ENCODE measurements at places on chromosomes 5 and 9.

DNA sequence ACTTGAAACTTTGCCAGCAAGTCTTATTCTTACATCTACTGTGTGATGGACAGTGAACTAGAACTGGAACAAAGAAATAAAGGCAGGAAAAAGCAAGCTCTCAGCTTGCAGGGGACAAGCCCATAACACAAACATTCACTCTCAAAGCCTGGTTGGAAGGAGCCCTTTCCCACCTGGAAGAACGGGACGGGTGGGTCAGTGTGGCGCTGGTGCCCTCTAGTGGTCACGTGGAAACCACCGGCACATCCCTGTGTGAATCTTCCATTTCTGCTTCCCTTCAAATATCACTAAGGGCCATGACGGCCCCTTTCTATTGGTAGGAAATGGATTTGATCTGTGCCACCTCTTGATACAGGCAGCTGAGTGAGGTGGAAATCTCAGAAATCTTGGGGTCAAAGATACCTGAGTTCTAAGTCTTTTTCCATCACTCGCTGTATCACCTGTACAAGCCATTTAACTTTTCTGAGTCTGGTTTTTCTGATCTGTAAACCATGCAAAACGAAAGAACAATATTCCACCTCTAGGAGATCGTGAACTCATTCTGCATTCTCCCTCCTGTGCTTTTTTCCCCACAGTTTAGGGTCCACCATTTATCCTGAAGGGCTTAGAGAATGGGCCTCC is 211.6 kb downstream of the MSX2 start:
- DNase-seq: peak; percentile 37

- no peak for DNase-seq
Observed at GRCh38 chr5:134138416-134139376, 24.2 kb downstream of the TCF7 start.

DNA sequence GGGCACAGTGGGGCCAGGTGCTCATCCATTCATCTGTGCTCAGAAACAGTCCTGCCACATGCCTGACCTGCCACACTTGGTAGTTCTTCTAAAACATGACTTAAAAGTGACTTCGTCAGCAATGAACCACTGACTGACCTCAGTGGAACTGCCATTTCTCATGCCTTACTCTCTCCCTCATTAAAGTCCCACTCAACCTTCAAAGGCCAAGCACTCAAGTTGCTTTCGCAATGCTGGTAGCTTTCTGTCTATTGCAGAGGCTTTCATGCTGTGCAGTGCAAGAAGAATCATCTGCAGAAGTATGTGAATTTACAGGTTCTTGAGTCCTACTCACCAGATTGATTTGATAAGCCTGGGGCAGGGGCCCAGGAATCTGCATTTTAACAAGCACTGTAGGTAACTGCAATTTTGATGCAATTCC is 23.9 kb downstream of the B4GALT1 start:
- no peak for DNase-seq

- DNase-seq: no peak
Observed at GRCh38 chr9:89357331-89358197, 39.3 kb downstream of the SECISBP2 start.

- no peak for DNase-seq
Observed at GRCh38 chr5:149550594-149551226, 529 bp downstream of the CSNK1A1 start.

GRCh38 chr5:6729386-6730310 is 16.4 kb downstream of the TENT4A start:
- DNase-seq: no peak

DNA sequence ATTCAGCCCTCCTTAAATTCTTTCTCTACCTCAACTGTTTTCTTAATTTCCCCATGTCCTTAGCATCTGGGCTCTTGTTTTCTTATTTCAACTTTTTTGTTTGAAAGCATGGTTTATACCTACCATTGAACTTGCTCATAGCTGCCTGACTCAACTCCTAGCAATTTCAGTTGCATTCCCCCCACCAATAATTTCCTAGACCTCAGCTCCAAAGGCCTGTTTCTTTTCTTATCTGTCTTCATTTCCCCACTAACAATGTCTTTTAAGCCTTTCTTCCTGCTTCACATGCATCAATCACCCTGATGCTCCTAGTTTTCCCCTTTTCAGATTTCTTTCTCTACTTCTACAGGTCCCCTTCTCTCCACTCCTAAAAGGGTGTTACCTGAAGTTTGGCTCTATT is 129.7 kb upstream of the PDE4D start:
- DNase-seq: no peak

Data from stimulated activated CD4-positive, alpha-beta T cell treated with anti-CD3 and anti-CD28 coated beads, Interleukin-4, amount 100 ng/mL, for 48 hours (primary cell).